ENCODE measurements at places on chromosomes 4 and X.
A peak's percentile ranks its signal among the peaks of the same experiment; 100 is the strongest.

GRCh38 chr4:3115637-3116270, 41.3 kb downstream of the HTT start:
- no peak for DNase-seq

GRCh38 chrX:131225078-131225477, 64.0 kb downstream of the IGSF1 start:
- no peak for DNase-seq

DNA sequence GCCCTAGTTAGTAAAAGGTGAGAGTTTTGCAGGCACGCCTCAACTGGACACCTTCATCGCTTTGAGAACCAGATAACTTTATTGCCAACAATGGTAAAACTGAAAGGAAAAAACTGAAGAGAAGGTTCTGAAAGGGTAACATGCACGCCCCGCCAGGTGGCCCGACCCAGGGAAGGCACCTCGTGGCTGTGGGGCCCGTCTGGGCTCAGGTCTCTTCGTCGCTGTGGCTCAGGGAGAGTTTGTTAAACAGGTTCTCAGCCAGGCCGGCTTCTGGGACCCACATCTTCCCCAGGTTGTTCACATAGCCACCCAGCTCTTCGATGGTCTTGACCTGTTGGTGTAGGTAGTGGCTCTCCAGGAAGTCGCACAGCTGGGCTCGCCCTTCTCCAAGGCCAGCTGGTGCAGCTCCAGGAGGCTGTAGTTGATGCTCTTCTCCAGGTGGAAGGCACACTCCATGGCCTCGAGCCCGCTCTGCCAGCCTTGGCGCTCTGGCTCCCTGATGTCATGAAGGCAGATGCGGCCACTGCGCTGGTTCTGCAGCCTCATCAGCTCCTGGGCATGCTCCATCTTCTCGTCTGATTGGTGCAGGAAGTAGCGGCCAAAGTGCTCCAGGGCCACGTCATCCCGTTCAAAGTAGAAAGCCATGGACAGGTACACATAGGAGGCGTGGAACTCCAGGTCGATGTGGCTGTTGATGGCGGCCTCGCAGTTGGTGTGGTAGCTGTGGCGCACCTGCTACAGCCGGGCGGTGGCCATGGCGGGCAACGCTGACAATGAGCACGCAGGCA, 69.7 kb downstream of the FAM47C start:
- no peak for DNase-seq

DNA sequence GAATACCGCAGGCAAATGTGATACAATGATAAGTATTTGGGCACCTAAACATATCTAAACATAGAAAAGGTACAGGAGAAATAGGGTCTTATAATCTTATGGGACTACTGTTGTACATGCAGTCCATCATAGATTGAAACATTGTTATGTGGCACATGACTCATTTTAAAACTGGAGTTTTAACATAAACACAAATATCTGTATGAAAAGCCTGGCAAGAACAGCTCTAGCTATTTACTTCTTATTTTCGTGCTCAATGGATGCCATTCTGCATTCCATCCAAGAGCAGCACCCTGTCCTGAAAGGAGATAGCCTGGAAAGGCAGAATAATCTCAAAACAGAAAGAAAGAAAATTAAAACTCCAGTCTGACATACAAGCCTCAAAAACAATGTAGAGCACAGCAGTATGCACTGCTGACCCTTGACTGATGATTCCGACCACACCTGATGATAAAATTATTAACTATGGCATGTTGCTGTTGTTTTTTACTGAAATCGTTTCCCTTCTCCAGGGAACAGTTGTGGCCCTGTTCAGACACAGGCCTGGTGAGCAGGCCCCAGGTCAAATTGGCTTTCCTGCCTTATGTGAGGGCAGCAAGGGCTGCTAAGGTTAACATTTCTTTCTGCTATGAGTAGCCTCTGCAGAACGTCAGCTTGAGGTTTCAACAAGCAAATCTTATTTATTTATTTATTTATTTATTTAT, 152.7 kb downstream of the APBB2 start:
- DNase-seq, result no peak

GRCh38 chr4:123936621-123937043, 540.0 kb downstream of the SPRY1 start:
- no peak for DNase-seq

DNA sequence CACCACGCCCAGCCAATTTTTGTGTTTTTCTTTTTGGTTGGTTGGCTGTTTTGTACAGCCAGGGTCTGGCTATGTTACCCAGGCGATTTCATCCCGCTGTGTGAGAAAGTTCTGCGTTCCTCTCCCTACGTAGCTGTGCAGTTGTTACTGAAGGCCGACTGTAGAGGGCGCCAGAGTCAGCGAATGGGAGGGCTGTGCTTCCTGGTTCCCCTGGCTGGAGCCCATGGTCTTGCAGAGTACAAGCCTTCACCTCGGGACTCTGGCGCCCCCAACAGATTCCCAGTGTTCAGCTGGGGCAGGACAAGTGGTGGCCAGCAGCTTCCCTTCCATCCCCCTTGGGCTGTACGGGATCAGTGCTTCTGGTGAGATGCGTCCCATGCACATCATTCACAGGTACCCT, 5.6 kb upstream of the CT45A1 start:
- DNase-seq, result peak; percentile 10

Measured in stimulated activated CD8-positive, alpha-beta memory T cell treated with anti-CD3 and anti-CD28 coated beads, Interleukin-15, amount 100 ng/mL, for 24 hours (primary cell).